ENCODE measurements at places on chromosomes 11 and 22.

- DNase-seq: no peak
Measured at GRCh38 chr22:48740086-48740730, 1087.5 kb downstream of the BRD1 start.

DNA sequence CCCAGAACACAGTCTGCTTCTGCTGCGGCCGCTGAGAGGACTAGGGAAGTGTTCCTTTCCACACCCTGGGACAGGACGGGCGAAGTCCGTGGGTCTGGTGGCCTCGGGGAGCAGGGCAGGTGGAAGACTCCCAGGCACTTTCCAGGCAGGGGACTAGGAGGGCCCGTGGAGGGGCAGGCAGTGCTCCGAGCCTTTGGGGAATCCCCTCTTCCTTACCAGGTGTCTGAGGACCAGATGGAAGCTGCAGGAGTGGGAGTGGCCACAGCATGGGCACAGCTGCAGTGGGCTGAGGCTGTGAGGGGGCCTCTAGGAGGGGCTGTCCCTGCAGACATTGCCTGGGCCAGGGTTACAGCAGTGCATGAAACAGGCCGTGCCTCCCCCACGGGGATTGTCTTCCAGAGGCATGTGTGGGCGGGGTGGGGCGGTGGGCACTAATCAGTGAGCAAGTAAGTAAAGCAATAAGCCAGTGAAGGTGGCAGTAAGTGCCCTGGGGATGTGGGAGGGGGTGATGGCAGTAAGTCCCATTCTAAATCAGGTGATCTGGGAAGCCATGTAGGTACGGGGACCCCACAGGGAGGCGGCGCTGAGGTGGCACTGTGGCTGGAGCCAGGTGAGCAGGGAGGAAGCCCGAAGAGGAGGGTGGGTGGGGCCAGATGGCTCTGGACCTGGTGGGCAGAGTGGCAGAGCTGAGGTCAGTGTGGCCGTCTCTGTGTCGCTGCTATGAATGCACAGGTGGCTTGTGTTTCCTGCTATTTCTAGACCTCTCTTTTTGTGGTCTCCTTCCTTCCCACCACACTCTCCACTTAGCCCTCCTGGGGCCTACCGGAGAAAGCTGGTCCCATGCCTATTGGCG lies 66.4 kb downstream of the CTTN start:
- DNase-seq: no peak

DNA sequence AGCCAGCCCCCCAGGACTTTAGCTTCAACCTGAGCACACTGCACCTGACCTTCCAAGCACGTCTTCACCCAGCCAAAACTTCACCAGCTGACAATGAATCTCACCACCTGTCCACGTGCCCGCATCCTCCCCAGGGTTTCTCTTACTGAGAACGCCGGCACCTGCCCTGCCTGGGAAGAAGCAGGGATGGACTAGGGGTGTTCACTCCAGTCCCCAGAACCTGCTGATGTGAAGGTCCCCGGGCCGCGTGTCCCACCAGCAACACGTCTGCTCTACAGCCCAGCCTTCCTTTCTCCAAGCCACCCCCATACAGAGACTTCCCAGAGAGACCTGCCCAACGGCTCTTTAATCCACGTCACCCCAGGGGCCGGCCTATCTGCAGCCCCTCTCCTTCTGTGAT lies 12.8 kb downstream of the CPT1A start:
- no peak for DNase-seq

GRCh38 chr22:40855071-40855978 lies 1.1 kb downstream of the ST13 start:
- DNase-seq: no peak

DNA sequence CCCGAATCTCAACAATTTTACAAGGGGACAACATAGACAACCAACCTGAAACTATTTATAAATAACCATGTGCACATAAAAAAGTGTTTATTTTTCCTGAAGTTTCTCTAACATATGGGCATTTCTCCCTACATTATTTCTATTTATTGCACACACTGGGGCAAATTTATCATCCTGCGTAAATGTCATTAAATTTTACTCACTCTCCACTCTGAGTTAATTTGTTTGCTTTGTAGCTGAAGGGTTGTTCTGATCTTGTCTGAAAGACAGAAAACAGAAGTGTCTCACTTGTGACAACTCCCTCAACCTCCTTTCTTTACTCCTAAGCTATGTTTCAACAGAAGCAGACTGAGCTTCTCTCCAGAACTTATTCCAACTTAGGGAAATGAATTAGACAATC lies 194.2 kb downstream of the HIPK3 start:
- DNase-seq: no peak

Measured in CD4-positive, alpha-beta T cell treated with Interleukin-4 for 4 hours (primary cell).